ENCODE measurements at places on chromosomes 1 and 21.

DNA sequence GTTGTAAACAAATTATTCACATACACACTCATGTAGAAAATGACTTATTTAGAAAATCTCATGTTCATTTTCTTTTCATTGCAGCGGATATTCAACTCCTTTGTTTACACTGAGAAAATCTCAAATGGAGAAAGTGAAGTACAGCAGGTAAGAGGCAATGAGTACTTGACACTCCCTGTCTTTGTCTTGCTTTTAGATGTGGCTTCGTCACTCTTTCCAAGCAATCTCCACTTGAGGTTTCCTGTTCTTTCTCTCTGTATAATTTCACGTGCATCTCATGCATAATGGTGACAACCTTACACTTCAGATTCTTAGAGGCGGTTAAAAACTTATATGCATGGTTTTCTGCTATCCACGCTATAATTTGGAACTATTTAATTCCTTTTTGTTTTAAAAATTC is 80.6 kb downstream of the CACHD1 start:
- H3K27me3 ChIP-seq, result no peaks in the 10 kb centered on the region
- H3K4me3 ChIP-seq, result no peak overlapping the region
- H3K4me1 ChIP-seq, result peaks cover 8% of the 10 kb centered on the region
- H3K27ac ChIP-seq, result no peak overlapping the region

GRCh38 chr1:18760156-18760555 is 99.3 kb downstream of the TAS1R2 start:
- H3K36me3 ChIP-seq, result no peaks in the 10 kb centered on the region
- H3K27me3 ChIP-seq, result no peaks in the 10 kb centered on the region
- no peaks in the 10 kb centered on the region for H3K4me1 ChIP-seq
- no peak for DNase-seq

GRCh38 chr1:148308832-148309458 is 156.9 kb upstream of the NBPF11 start:
- H3K27me3 ChIP-seq, result peaks cover 38% of the 10 kb centered on the region
- H3K4me1 ChIP-seq, result no peaks in the 10 kb centered on the region
- H3K27ac ChIP-seq, result no peak overlapping the region
- no peaks in the 10 kb centered on the region for H3K36me3 ChIP-seq
- H3K4me3 ChIP-seq, result no peak overlapping the region

DNA sequence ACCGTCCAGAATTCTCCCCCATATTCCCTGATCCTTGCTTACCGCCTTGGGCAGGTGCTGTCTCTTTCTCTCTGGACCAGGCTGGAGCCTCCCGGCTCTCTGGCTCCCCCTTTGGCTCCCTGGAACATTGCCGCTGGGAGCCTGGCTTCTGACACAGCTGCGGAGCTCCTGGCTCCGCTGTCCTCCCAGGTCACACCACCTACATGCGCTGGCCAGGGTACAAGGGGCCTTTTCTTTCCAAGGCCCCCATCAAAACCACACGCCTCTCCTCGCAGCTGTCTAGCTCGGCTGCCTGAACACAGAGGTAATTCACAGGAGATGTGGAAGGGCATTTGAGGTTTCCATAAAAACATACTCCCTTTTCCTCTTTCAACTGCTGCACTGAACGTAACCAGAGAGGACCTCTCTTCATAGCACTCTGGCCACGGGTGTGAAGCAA is 7.5 kb upstream of the ZNF648 start:
- H3K27me3 ChIP-seq, result no peaks in the 10 kb centered on the region
- no peak overlapping the region for H3K27ac ChIP-seq
- DNase-seq, result peak; percentile 64

All from neuronal stem cell (in vitro differentiated cells).